ENCODE measurements at places on chromosomes 4 and X.

- no peak for DNase-seq
These were observed 92.3 kb upstream of the DCLK2 start for GRCh38 chr4:149985981-149986380.

DNA sequence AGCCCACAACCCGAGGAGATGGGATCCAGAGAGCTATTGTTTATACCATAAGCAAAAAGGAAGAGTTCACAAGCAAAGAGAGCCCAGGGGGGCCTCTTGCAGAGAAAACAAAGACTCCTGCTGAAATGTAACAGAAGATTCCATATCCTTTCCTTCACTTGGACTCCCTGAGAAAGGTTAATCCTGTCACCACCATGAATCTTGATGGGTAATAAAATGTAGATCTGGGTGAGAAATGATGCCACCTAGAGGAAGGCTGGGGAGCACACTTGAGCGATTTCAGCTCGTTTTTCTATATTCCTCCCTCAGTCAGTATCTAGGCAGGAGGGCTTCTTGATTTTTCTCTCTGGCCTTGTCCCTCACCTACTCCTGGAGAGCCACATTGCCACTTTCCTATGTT is 10.2 kb upstream of the KCNE5 start:
- DNase-seq: no peak

- no peak for DNase-seq
These were observed 97.2 kb upstream of the NR3C2 start for GRCh38 chr4:148539387-148539786.

GRCh38 chrX:21870494-21870893 is 14.7 kb downstream of the YY2 start:
- no peak for DNase-seq

- no peak for DNase-seq
These were observed 54.5 kb downstream of the RS1 start for GRCh38 chrX:18617407-18617750.

GRCh38 chr4:188660796-188661195 is 521.6 kb downstream of the TRIML1 start:
- no peak for DNase-seq

DNA sequence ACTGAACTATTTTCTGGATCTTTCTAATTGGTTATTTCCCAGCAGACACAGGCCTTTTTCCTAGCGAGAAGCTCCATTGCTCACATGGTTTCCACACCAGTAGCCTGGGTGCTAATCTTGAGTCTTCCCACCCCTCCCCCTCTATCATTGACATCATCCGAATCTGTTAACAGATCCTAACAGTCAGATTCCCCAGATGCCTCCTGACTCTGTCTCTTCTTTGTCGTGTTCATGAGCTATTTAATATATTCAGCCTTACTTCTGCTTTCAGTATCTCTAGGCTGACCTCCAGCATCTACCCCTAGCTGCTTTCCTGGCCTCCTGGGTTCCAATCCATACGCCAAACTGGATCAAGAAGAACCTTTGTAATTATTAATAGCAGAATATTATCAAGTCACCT is 85.0 kb downstream of the CLNK start:
- no peak for DNase-seq

- no peak for DNase-seq
These were observed 887 bp upstream of the IL1RAPL2 start for GRCh38 chrX:104564921-104565703.

GRCh38 chrX:43559644-43560043 is 96.5 kb upstream of the MAOA start:
- peak; percentile 27 for DNase-seq

DNA sequence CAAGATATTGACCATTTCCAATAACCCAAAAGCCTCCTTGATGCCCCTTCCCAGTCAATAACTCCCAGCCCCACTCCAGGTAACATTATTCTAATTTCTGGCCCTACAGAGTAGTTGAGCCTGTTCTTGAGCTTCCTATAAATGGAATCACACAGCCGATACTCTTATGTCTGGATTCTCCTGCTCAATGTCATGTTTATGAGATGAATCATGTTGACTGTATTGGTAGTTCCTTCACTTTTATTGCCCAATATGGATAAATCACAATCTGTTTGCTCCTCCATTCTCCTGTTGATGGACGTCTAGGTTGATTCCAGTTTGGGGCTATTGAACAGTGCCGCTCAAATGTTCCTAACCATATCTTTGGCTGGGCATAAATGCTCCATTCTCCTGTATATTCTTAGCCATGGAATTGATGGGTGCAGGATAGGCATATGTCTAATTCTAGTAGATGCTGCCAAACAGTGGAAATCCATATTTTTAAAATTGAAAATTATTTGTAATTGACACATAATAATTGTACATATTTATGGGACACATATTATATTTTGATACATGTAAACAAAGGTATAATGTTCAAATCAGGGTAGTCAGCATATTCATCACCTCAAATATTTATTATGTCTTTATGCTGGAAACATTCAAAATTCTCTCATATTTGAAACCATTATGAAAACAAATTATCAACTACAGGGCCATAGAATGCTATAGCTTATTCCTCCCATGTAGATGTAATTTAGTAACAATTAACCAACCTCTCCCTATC is 40.5 kb upstream of the SLC2A9 start:
- DNase-seq: no peak

DNA sequence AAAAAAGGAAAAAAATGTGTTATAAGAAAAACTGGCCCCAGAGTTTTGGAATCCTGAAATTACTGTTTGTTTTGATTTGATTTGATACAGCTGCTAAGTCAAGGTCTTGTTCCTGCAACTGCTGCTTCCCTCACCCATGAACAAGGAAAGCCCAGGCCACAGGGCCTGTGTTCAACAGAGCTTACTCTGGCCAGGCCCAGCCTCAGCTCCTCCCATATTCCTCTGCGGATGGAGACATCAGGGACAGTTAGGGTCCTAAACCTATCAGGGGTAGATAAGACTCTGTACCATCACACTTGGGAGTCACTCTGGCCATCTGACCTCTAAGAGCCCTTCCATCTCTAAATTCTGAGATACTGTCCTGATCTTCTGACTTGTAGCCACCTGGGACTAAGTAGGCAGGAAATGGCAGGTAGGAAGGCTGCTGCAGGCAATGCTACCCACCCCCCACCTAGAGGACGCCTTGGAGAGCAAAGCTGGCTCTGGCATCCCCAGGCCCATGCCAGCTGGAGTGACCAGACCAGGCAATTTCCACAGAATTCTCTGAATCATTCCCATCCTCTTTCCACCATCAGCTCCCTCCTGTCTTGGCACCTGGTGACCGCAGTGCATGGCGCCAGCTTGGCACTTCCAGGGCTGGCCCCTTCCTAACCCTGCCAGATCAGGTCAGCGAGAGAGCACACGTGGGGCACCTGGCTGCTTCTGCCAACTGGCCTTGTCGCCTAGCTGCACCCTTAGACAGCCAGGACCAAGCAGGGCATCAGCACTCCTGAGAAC is 58.0 kb upstream of the TMEM33 start:
- DNase-seq: no peak

GRCh38 chrX:103774070-103774642 is 2.5 kb upstream of the PLP1 start:
- no peak for DNase-seq

GRCh38 chr4:86957215-86957614 is 22.4 kb downstream of the AFF1 start:
- no peak for DNase-seq

Measured in naive thymus-derived CD8-positive, alpha-beta T cell (primary cell).